ENCODE measurements at places on chromosomes 1 and 21.

- peak; percentile 94 for DNase-seq
Measured at GRCh38 chr1:39799770-39800470, 11.3 kb upstream of the BMP8B start.

GRCh38 chr1:76038287-76039004 lies 36.1 kb upstream of the ST6GALNAC3 start:
- DNase-seq, result no peak

DNA sequence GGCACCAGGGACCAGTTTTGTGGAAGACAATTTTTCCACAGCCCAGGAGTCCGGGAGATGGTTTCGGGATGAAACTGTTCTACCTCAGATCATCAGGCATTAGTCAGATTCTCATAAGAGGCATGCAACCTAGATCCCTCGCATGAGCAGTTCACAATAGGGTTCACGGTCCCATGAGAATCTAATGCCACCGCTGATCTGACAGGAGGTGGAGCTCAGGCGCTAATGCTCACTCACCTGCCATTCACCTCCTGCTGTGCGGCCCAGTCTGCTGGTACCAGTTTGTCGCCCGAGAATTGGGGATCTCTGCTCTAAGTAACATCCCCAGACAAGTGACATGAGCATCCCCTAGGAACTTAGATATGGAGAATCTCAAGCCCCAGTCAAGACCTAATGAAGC lies 180.7 kb downstream of the COQ8A start:
- no peak for DNase-seq

DNA sequence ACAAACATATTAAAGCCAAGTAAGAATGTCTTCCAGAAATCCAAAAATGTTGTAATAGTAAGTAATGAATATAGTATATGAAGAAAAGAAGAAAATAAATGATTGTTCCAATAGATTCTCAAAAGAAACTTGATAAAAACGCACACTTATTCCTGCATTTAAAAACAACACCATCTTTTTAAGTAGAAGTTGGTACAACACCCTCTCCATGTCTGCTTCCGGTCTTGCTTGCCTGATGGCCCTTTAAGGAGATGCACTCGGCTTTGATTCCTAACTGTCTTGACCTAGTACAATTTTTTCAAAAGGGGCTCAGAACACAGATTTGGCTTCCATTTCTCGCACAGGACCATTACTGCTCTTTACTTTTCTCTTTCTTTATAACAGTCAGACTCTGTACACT lies 9.0 kb downstream of the CLCA1 start:
- no peak for DNase-seq

DNA sequence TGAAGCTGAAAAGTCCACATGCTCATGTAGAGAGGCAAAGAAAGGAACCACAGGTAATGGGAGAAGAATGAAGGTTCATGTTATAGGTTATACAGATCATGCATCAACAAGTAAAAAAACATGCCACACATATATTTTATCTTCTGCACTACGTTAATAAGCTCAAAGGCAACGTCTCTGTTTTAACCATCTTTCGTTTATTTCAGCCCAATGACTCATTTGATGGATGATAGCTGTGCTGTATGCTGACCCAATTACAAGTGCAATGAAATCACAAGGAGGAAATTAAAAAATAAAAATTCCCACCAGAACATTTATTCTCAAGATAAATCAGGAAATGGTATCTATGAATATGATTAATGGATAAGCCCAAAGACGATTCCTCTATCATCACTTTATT lies 24.6 kb downstream of the XCL1 start:
- DNase-seq, result no peak

GRCh38 chr1:198656500-198656932 lies 17.7 kb downstream of the PTPRC start:
- no peak for DNase-seq

DNA sequence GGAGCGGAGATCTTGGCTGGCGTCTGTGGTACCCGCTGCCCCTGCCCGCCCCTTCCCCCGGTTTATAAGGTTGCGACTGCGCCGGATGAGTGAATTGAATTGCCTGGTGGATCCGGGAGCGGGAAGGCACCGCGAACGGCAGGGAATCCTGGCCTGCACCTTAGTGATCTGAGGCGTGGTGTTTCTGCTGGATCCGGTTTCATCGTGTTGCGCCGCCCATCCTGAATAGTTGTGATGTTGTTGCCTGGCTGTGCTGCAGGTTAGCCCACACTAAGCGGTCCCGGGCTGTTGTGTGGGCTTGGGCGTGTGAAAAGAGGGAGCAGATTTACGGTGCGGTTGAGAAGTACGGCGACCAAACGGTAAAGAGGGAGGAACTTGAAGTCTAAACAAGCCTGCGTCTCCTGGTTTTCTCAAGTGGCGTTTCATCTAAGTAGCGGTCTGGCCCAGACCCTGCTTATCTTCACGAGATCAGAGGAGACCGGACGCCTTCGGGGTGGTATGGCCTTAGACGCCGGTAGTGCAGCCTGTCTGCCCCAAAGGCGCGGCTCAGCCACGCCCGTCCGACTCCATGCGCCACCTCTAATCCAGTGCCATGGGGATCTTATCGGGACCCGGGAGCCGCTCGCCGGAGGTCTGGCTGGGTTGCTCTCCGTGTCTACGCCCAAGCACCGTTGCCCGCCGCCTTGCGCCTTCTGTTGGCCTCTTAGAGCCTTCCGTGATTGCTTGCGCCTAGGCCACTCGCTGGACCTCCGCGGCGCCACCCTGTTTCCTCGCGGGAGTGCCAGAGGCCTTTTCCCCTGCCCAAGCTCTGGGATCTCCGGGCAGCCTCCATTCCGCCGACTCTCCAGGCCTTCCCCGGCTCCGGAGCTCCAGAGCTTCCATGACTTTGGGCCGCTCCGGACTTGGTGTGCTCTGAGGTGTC lies 87.5 kb upstream of the RHOU start:
- DNase-seq, result peak; percentile 72

DNA sequence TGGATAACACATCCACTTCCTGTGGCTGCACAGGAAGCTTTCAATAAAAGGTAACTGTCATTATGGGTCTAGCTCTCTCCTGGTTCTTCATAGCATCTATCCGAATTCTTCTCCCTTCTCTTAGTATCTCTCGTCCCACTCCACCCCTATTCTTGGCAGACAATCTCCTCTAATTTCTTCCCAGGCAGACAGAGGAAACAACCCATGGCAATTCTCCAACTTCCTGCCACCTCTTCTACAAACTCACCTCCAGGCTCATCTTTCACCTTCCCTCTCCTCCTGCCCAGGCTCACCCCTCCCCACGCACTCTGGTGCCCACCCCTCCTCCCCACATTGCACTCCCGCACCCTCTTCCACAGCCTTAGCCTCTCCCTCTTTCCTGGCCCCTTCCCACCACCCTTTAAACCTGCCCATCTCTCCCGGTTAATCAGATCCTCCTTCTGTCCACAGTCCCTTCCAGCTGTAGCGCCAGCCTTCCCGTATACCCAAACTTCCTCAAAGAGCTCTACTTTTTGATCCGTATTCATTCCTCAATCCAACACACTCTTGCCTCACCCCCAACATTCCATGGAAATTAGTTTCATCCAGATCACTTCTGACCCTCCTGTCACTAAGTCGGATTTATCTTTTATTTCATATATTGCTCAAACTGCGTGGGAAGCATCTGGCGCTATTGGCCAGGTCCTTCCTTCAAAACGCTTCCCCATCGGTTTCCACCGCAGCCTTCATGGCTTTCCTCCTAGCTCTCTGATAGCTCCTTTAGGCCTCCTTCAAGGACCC lies 25.9 kb downstream of the SHISA4 start:
- peak; percentile 14 for DNase-seq

GRCh38 chr1:205458777-205459566 lies 3.1 kb upstream of the BLACAT1 start:
- peak; percentile 81 for DNase-seq

DNA sequence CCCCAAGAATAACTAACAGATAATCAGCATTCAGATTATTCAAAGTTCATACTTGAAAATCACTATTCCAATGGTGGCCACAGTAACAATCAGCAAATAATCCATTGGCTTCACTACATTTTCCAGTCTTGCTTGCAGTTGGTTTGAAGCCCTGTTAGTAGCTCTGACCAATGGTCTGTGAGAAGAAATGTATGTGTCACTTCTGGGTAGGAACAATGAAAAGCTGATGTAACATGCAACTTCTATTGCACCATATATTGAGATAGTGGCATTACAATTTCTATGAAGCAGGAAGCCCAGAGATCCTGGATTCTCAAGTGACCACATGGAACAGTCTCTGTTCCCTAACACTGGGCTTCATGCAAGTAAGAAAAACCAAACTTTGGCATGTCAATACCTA lies 250.9 kb upstream of the DAB1 start:
- DNase-seq, result no peak

- no peak for DNase-seq
Measured at GRCh38 chr1:40232444-40232843, 15.3 kb upstream of the TMCO2 start.

DNA sequence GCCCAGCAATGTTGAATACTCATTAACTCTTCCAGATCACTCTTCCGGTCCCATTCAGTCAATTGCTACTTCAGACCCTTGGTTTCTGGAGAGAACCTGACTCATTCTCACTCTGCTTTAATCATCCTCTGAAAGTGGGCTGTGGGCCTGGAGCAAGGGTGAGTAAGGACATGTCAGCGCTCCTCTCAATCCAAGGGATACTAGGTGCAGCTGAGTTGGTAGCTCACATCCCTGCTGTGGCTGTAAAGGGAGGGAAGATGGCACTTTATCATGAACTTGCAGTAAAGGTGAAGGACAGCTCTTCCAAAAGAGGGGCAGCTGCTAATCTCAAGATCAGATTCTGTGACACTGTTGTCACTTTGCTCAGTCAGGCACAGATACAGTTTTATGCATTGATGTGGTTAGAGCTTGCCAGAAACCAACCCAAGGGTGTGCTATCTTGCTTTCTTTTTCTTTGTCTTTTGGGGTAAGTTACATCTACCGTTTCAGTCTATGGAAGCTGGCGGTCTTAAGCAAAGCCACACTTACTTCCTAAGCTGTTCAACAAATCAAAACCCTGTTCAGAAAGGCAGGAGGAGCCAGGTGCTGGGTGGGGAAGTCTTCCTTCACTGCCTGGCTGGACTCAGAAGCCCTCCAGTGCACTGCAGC lies 26.5 kb upstream of the NTPCR start:
- no peak for DNase-seq

- no peak for DNase-seq
Measured at GRCh38 chr1:41943717-41944116, 25.0 kb upstream of the HIVEP3 start.

- no peak for DNase-seq
Measured at GRCh38 chr1:246583056-246583440, 16.8 kb downstream of the CNST start.

GRCh38 chr1:81894867-81895266 lies 94.1 kb downstream of the ADGRL2 start:
- no peak for DNase-seq

- DNase-seq, result no peak
Measured at GRCh38 chr21:26140164-26140579, 30.4 kb downstream of the APP start.

GRCh38 chr1:10530281-10530740 lies 55.6 kb downstream of the PEX14 start:
- peak; percentile 88 for DNase-seq

- no peak for DNase-seq
Measured at GRCh38 chr1:6580119-6580592, 362 bp downstream of the ZBTB48 start.

DNA sequence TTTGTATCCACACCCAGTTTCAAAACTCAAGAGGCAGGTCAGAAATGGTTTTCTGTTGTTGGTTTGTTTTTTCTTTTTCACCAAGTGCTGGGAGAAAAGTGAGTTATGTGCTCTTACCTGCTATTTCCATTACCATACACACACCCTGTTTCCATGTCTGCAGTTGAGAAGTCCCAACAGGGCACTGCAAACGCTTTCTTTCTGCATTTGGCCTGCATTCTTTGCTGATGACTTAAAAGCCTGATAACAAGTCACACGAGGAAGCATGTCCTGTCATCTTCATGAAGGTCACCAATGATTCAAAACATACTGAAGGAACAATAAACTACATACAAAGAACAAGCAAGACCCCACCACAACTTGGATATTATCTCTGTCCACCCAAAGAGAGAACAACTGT lies 24.8 kb upstream of the KCNE1 start:
- no peak for DNase-seq

DNA sequence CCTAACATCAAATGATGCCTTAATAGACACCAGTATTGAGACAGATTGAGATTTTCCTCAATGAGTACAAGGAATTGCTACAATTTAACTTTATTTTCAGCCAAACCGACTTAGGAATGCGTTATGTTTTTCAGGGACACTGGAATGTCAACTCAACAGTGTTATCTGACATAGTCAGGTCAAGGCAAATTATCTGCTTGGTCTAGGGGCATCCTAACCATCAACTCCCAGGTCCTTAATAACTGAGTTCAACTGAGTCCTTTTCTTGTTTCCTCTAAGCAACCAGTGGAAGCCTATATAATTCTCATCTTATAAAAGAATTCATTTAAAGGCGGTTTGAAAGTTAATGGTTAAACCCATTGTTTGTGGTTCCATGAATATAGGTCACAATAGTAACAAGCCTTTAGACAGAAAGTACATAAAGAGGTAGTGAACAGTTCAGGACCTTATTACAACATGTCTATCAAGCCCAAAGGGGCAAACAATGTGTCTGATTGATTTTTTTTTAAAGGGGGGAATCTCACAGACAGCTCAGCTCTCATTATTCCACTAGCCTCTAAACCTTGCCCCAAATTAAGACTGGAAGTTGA lies 32.3 kb upstream of the NR5A2 start:
- DNase-seq, result no peak

- DNase-seq, result no peak
Measured at GRCh38 chr21:43736224-43736883, 17.4 kb downstream of the PDXK start.

- no peak for DNase-seq
Measured at GRCh38 chr21:38282921-38283320, 26.1 kb downstream of the KCNJ15 start.

- no peak for DNase-seq
Measured at GRCh38 chr21:31234936-31235335, 109.1 kb downstream of the TIAM1 start.

DNA sequence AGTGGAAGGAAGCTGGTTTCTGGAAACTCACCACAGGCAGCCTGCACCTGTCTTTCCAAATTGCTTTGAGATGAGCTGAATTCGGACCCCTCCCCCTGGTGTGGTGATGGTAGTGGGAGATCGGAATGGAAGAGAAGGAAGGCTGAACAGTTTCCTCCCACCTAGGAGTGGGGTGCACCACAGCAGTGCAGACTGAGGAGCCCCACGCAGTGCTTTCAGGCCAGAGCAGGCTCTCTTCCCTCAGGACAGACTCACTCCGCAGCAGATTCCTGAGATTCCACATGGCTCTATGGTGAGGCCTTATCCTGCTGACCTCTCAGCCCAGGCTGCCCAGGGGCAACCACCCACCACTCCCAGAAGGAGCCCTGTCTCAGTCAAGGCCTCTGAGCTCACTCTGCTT lies 80.9 kb downstream of the ATP1A1 start:
- DNase-seq, result no peak

- no peak for DNase-seq
Measured at GRCh38 chr21:27693376-27693775, 726.5 kb upstream of the ADAMTS5 start.

GRCh38 chr1:27941671-27942540 lies 7.1 kb downstream of the SMPDL3B start:
- DNase-seq, result no peak

DNA sequence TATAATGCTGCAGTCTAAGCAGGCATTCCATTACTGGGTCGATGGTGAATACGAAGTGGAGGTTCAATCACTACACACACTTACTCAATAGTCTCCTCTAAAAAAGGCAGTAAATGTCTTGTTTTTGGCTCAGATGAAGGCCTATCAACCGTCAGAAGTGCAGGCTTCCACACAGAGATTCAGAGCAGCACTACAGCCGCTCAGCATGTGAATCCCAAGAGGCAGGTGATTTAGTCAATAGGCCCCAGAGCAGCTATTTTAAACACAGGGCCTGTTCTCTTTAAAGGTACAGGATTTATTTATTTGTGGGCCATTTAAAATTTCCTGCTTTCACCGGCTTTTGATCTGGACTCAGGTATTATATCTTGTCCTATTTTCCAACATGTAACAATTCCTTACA lies 293.7 kb downstream of the RGS7 start:
- no peak for DNase-seq
